Stimulated activated CD8-positive, alpha-beta memory T cell treated with anti-CD3 and anti-CD28 coated beads, Interleukin-7, amount 100 ng/mL, for 4 hours (primary cell): ENCODE measurements at places on chromosomes 4 and X.
A peak's percentile ranks its signal among the peaks of the same experiment; 100 is the strongest.

DNA sequence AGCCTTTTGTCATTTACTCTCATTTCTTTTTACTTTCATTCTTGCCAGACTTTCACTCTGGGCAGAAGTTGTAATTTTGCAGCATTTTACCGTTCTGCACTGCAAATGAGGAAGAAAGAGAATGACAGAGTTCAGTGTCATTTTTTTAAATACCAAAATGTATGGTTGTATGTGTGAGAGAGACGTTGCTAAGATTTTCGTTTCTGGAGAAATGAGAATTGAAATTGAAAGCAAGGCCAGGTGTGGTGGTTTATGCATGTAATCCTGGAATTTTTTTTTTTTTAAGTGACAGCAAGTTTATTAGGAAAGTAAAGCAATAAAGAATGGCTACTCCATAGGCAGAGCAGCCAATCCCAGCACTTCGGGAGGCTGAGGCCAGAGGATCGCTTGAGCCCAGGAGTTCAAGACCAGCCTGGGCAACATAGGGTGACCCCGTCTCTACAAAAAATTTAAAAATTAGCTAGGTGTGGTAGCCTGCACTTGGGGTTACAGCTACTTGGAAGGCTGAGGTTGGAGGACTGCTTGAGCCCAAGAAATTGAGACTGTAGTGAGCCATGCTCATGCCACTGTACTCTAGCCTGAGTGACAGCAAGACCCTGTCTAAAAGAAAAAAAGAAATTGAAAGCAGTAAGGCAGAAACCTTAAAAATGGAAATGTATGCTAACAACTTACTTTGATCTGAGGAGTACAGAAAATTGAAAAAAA, 12.9 kb downstream of the DCK start:
- no peak for DNase-seq

DNA sequence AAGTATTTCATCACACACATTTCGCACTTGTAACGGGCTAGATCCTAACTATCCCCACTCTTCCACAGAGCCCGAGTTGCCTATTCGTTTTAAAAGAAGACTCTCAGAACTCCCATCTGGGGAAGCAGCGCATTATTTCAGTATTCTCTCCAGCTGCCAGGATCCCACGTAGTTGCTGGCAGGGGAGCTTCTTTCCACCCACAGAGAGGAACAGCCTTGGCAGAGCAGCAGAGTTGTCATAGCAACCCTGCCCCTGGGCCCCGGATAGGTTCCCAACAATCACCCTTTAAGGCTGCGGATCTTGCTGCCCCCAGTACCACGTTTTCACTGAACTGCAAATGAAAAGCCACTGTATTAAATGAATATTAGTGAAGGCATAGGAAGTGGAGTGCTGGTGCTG, 106.7 kb downstream of the GPM6A start:
- no peak for DNase-seq

GRCh38 chrX:124045109-124045508, 83.6 kb downstream of the STAG2 start:
- no peak for DNase-seq

GRCh38 chrX:139932073-139932900, 566 bp downstream of the ATP11C start:
- peak; percentile 50 for DNase-seq

GRCh38 chr4:8838961-8839431, 32.6 kb downstream of the HMX1 start:
- no peak for DNase-seq

GRCh38 chr4:88969271-88969670, 87.7 kb downstream of the FAM13A start:
- DNase-seq = no peak

- no peak for DNase-seq
Measured at GRCh38 chrX:78822157-78822690, 74.7 kb downstream of the LPAR4 start.

- DNase-seq = no peak
Measured at GRCh38 chr4:128700659-128701350, 108.7 kb upstream of the JADE1 start.
